Vagina (tissue), 2 donors: ENCODE measurements at places on chromosomes 3 and 15. TPM values are rescaled to one million over a fixed set of nuclear protein-coding genes. Genes with fewer than 3 reads are reported as not detected.

Gene SLC35G2
- 9.3 TPM for total RNA-seq

Gene GHSR
- not detected for total RNA-seq

Gene HTR3E
- total RNA-seq, result not detected

Gene SIDT1
- total RNA-seq, result 44.0 TPM

Gene GCNT3
- 1.5 TPM for total RNA-seq

Gene CAND2
- 12.5 TPM for total RNA-seq

Gene RAB5A
- 55.7 TPM for total RNA-seq

Gene CCDC13
- 1.2 TPM for total RNA-seq

Gene CLEC3B
- total RNA-seq, result 41.7 TPM

Gene TNFAIP8L3
- total RNA-seq, result 21.9 TPM

Gene CD200R1
- total RNA-seq, result 0.49 TPM

- no peak for DNase-seq
Observed at GRCh38 chr3:161333696-161334095, 37.6 kb downstream of the SPTSSB start.

DNA sequence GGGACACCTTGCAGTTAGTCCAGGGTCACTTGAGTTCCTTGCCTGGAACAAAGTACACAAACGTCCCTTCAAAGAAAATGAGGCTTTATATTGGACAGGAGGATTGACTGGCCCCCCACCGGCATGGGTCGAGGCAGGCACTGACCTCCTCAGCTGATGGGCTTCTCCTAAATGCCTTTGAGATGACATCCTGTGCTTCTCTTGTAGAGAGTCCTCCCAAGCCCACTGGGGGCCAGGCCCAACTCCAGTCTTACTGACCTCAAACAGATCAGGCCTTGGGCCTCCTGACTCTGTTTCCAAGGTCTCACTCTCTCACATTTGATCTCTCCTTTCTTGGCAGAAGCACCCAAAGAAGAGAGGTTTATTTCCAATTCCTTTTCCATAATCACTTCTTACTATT, 516.1 kb downstream of the MCTP2 start:
- DNase-seq, result no peak

- no peak for DNase-seq
Observed at GRCh38 chr3:185843126-185843525, 18.3 kb upstream of the IGF2BP2 start.

GRCh38 chr3:172129850-172130716, 90.7 kb downstream of the FNDC3B start:
- peak; percentile 98 for DNase-seq

- no peak for DNase-seq
Observed at GRCh38 chr3:58868097-58868779, 181.6 kb downstream of the CFAP20DC start.

DNA sequence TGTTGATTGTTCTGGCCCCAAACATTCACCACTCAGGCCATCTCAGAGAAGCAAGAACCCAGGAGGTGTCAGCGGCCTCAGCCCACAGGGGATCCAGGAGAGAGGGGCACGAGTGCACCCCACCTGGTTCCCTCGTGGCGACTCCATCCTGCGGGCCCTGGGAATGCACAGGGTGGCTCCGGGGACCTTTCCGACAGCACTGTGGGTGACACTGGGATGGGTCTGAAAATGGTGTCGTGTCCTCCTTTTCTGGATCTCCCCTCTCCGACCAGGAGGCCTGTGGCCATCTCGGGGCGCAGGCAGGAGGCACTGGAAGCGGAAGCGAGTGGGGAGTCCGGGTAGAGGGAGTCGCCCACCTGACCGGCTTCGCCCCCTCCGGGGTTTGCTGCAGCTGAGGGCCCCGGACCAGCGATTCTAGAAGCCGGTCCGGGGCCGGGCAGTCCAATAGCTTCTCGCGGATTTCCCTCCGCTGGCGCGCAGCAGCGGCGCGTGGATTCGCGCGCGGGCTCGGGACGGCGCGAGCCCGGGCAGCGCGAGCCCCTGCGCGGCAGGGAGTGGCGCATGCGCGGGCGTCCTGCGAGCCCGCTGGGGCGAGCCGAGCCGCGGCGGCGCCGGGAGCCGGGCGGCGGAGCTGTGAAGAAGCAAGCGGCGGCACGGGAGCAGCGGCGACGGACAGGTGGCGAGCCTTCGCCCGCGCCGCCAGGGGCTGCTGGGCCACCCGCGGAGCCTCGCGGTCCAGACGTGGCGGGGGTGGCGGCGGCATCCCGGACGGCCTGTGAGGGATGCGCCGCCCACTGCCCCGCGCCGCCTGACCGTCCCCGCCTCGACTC, at the start of gene DOCK3:
DOCK3 (plus strand) TSS at position 579 of the 830 bp plus-strand sequence. CDS start 337 bp downstream, outside the sequence.
- no peak for DNase-seq

DNA sequence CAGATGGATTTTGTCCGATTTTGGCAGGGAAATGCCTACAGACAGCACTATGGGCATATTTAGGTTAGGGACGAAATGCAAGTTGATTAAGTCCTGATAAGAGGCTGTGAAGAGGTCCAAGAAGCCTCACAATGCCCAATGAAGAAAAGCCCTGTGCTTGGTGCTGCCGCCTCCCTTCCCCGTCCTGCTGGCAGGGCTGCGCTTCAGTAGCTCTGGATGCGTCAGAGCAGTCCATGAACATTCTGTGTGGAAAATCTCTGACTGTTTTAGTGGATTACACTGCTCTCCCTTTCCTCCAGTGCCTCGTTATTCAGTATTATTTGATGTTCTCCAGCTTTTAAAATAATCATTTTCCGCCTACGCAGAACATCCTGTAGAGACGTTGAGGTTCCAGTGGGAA, 39.6 kb downstream of the MLH1 start:
- DNase-seq, result no peak

GRCh38 chr15:69434238-69434637, 18.4 kb upstream of the RPLP1 start:
- no peak for DNase-seq

DNA sequence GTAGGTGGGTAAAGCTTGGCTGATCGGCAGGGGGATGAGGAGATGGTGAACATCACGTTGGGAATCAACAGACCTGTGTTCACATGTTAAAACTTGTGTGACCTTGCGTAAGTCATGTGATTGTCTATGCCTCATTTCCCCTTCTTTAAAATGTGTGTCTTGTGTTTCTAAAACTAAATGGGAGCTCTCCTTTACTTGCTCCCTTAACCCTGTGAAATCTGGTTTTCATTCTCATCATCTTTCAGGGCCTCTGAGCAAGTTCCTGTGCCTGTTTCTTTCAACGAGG, 29.7 kb upstream of the IREB2 start:
- DNase-seq, result no peak
